Fibroblast of mammary gland (primary cell): ENCODE measurements at places on chromosomes 6 and 20.
A peak's percentile ranks its signal among the peaks of the same experiment; 100 is the strongest.

- no peak for DNase-seq
These were observed 153.3 kb downstream of the RNGTT start for GRCh38 chr6:88810089-88810488.

DNA sequence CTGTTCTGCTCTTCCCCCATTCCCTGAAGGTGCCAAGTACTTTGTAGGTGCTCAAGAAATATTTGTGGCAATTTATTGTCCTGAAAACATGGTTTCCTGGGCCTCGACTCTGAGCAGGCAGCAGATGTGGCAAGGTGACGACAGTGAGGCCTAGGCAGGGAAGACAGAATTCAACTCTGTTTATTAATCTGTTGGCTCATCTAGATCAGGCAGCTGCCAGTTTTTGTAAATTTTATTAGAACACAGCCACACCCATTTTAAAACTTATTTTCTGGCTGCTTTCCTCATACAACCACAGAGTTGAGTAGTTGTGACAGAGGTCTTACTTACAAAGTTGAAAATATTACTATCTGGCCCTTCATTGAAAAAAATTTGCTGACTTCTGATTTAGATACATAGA, 24.5 kb downstream of the MAPK14 start:
- peak; percentile 61 for DNase-seq

- DNase-seq = no peak
These were observed 59.3 kb downstream of the KIF6 start for GRCh38 chr6:39665861-39666260.

- no peak for DNase-seq
These were observed 3.5 kb downstream of the SCML4 start for GRCh38 chr6:107820338-107821261.

- DNase-seq = no peak
These were observed 40.6 kb downstream of the GJA10 start for GRCh38 chr6:89934685-89935366.

DNA sequence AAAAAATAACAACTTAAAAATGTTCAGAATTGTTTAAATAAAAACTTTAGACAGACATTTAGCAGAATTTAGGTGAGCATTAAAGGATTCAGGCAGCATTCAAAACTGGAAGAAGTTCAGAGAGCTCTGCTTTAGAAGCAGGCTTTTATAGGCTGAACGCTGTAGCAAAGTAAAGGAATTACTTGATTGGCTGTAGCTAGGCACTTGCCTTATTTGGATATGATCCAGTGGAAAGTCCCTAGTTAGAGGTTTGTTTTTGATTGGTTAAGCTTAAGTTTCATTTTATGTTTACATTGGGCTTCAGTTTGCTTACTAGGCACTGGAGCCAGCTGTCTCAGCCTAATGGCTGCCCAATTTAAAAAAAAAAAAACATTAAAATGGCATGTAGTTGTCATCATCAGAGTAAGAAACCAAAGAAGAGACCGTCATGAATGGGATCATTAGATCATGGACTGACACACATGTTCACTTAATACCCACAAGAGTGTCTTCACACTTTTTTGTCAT, 65.1 kb downstream of the CBFA2T2 start:
- peak; percentile 95 for DNase-seq
